Activated CD4-positive, alpha-beta T cell treated with anti-CD3 and anti-CD28 coated beads for 36 hours (primary cell): ENCODE measurements at places on chromosomes 2 and 18. TPM values are rescaled to one million over a fixed set of nuclear protein-coding genes. Genes with fewer than 3 reads are reported as not detected.

GRCh38 chr2:58194458-58194857 is 46.7 kb downstream of the FANCL start:
- no peaks in the 10 kb centered on the region for H3K27me3 ChIP-seq
- DNase-seq: no peak
- H3K4me1 ChIP-seq: no peaks in the 10 kb centered on the region
- H3K27ac ChIP-seq: no peak overlapping the region
- H3K4me3 ChIP-seq: no peak overlapping the region
- H3K36me3 ChIP-seq: peaks cover 5% of the 10 kb centered on the region

DNA sequence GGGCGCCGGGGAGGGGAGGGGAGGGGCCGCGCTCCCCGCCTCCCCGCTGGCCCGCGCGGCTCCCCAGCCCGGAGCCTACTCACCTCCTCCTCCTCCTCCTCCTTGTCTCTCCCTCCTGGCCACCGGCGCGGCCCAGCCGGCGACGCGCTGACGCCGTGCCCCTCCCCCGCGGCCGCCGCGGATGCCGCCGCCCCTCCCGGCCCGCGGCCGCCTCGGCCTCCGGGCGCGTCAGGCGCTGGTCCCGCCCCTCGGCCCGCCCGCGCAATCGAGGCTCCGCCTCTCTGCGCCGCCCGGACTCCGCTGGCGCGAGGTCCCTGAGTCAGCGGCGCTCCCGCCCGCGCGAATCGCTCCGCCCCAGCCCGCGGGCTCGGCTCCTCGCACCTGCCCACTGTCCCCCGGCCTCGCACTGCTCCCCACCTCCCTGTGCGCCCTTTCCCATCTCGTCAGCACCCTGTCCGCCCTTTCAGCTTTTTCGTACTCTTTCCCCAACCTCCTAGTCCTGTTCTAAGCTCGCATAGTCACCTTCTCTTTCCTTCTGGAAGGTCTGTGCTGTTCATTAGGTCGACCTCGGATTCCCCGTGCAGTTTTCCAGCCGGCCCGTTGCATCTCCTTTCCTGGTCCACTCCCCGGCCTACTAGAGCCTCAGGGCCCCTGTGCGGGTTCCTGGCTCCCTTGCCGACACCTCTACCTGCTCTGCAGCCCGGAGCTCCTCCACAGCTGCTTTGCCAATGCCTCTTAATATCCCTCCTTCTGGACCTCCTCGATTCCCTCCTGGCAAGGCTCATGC is 187.4 kb downstream of the ZEB2 start:
- H3K27me3 ChIP-seq: peaks cover 2% of the 10 kb centered on the region
- H3K27ac ChIP-seq: peak overlapping the region; percentile 88
- DNase-seq: peak; percentile 94
- H3K36me3 ChIP-seq: peaks cover 13% of the 10 kb centered on the region
- peak overlapping the region; percentile 93 for H3K4me3 ChIP-seq

DNA sequence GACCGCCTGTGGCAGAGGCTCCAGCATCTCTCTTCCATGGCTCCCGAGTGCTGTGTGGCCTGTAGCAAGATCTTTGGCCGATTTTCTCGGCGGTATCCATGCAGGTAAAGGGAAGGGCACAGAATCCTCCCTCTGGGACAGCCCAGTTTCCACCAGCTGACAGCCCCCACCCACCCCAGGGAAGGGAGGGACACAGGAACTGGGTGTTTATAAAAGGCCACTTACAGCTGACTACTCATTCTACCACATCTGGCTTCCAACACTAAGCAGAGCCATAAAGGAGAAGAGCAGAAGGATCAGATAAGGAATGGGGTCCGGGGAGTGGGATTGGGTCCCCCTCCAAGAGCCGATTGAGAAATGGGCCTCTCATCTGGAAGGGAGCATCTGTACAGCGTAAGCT is 20.2 kb downstream of the RUFY4 start:
- H3K36me3 ChIP-seq: peaks cover 3% of the 10 kb centered on the region
- peaks cover 1% of the 10 kb centered on the region for H3K27me3 ChIP-seq
- no peak overlapping the region for H3K27ac ChIP-seq
- H3K4me1 ChIP-seq: no peaks in the 10 kb centered on the region

- H3K4me1 ChIP-seq: peaks cover 62% of the 10 kb centered on the region
- H3K27ac ChIP-seq: peak overlapping the region; percentile 56
- no peak overlapping the region for H3K4me3 ChIP-seq
Observed at GRCh38 chr18:77051581-77052296, 80.8 kb downstream of the MBP start.

- H3K4me1 ChIP-seq: no peaks in the 10 kb centered on the region
- no peaks in the 10 kb centered on the region for H3K36me3 ChIP-seq
- H3K27me3 ChIP-seq: no peaks in the 10 kb centered on the region
- no peak overlapping the region for H3K4me3 ChIP-seq
Observed at GRCh38 chr2:160257041-160257742, 57.1 kb upstream of the ITGB6 start.

GRCh38 chr2:28350791-28351285 is 41.8 kb upstream of the FOSL2 start:
- no peak for DNase-seq
- no peaks in the 10 kb centered on the region for H3K36me3 ChIP-seq
- H3K27ac ChIP-seq: no peak overlapping the region
- H3K4me3 ChIP-seq: no peak overlapping the region
- no peaks in the 10 kb centered on the region for H3K27me3 ChIP-seq

DNA sequence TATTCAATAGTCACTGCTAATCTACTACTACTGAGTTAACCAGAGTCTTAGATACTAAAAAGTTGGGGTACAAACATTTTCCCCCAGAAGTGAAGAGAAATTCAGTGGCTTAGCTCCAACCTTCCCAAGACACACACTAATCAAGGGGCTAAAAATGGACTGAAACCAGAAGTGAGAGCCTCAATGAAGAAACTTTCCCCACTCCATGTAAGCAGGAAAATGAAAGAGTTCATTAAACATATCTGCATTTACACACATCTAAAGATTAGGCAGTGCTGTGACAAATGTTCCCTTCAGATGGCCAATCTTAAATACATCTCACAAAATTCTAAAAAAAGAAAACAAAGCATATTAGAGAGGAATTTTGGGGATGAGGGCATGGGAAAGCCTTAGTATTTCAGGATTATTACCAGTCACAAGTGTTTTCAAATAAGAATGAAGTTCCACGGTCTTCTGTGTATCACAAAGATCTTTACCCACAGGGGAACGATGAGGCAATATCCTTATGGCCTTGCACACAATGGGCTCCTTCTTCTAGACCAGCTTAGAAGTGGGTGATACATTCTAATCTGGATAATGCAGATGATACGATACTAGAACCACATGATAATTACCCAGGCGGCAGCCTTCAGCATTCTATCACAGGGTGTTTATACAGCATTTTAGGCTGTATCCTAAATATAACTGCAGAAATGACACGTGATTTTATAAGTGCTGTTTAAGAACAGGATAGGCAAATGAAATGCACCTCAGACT is 17.1 kb downstream of the ANKRD44 start:
- H3K4me1 ChIP-seq: peaks cover 92% of the 10 kb centered on the region
- H3K27me3 ChIP-seq: no peaks in the 10 kb centered on the region
- H3K27ac ChIP-seq: peak overlapping the region; percentile 93
- H3K4me3 ChIP-seq: peak overlapping the region; percentile 67
- DNase-seq: peak; percentile 51
- peaks cover 53% of the 10 kb centered on the region for H3K36me3 ChIP-seq

DNA sequence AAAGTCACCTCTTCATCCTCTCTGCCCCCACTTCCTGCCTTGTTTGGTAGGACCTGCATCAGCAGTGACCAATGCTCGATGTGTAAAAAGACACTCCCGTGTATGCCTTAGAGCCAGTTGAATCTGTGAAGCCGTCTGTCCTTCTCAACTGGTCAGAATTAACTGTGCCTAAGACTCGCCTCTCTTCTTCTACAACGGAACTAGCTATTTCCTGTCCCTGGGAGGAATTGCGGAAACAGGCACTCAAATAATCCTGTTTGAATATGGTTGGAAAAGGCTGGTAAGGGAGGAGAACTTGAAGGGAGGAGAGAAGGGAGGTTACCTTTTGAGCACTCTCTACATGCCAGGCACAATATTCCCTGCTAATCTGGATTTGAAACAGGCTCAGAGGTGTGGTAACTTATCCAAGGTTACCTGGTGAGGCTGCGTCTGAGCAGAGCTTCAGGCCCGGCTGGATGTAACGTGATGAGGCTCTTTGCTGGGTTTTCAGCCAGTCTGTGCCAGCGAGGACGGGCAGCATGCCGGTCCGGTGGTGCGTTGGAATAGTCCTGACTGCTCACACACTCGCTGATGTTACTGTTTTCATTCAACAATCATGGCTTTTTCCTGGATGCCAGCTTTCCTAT is 127.0 kb downstream of the FAM168B start:
- DNase-seq: no peak
- peaks cover 33% of the 10 kb centered on the region for H3K27me3 ChIP-seq
- H3K36me3 ChIP-seq: no peaks in the 10 kb centered on the region
- peaks cover 6% of the 10 kb centered on the region for H3K4me1 ChIP-seq
- no peak overlapping the region for H3K27ac ChIP-seq

DNA sequence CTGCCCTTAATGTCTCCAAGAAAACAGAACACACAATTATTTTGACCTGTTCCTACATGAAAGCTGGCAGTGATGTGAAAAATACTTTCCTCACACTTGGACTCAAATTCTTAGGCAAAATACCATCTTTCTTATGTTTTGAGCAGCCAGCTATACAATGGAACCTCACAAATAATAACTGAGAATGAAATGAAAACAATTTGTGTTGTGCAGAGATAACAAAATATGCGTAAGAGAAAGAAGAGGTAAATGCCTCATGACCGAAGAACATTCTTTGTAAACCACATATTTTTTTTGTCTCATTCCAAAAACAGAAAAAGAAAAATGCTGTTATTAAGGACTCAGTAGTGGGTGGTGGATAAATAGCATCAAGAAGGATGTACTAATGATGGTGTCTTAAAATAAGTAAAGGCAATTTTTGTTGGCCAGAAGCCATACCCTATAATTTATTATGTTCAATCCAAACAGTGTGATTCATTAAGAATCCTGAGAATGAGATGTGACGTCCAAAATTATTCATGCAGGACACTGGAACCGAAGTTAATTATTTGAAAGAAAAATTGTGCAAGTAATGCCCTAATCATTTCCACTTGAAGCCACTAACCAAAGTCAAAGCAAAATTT is 193.0 kb upstream of the NETO1 start:
- no peak overlapping the region for H3K4me3 ChIP-seq
- no peak overlapping the region for H3K27ac ChIP-seq
- H3K4me1 ChIP-seq: no peaks in the 10 kb centered on the region
- no peak for DNase-seq
- H3K36me3 ChIP-seq: no peaks in the 10 kb centered on the region
- no peaks in the 10 kb centered on the region for H3K27me3 ChIP-seq

The NMS gene
- total RNA-seq: not detected

The DSC3 gene
- not detected for total RNA-seq
